ENCODE measurements at places on chromosomes 12 and 14.

- no peak for DNase-seq
Observed at GRCh38 chr14:62018606-62019005, 256.4 kb downstream of the SNAPC1 start.

DNA sequence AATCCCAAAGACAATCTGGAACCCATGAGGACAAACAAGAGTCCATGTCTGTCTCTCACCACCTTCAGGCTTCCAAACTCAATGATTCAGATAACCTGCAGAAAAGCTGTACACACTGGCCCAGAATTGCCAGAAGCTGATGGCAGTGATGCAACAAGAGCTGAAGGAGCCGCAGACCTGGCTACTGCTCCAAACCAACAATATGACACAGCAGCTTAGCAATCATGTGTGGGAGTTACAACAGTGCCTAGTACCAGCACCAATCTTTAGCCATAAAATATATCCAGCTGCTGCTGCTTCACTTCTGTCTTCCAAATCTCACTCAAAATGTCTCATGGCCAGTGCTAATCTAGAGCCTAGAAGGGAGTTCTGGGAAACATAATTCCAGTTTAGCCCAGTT is 22.0 kb downstream of the RPS6KA5 start:
- no peak for DNase-seq

GRCh38 chr12:71710276-71711125 is 24.6 kb downstream of the TMEM19 start:
- DNase-seq = no peak

- DNase-seq = no peak
Observed at GRCh38 chr14:87278415-87278814, 714.6 kb downstream of the GALC start.

DNA sequence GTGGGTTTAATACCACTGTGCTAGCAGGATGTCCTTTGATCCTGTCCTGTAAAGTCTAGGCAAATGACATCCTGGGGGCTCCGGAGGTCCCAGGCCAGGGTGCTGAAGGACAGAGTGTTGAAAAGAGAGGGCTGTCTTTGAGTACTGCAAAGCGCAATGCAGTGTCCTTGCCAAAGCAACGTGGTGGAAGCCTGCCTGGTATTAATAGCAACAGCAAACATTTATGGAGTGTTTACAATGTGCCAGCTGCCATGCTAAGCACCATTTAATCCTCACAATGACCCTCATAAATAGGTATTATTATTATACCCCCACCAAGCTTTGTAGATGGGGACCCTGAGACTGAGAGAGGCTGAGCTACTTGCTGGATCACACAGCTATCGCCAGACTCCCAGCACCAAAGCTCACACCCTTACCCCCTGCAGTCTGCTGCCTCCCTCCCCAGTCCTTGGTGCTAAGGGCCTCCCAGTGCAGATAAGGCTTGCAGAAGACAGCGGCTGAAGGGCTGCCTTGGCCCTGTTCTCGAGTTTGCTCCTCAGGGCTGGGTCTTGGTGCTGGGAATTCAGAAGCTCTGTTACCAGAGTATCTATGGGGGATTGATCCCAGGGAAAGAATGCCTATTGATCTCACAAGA is 427.7 kb downstream of the FUT8 start:
- no peak for DNase-seq

Data from left lobe of liver (tissue), 2 donors.